ENCODE measurements at places on chromosomes 13 and 19.

DNA sequence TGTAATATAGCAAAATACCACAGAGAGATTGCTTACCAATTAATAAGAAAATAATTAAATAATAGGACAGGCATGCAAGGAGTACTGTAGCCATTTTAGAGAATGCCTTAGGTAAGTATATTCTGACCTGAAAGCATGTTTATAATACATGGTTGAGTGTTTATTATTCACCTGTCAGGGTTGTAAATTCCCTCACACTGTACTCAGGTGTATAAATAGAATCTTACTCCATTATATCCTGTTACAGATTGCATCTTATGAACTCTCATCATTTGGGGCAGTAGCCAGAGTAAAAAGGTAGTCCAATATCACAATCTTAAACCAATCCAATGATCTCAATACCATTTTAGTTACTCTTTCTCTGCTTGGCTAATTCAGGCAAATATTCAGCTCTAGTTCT lies 35.8 kb upstream of the GTF2F2 start:
- DNase-seq = no peak

DNA sequence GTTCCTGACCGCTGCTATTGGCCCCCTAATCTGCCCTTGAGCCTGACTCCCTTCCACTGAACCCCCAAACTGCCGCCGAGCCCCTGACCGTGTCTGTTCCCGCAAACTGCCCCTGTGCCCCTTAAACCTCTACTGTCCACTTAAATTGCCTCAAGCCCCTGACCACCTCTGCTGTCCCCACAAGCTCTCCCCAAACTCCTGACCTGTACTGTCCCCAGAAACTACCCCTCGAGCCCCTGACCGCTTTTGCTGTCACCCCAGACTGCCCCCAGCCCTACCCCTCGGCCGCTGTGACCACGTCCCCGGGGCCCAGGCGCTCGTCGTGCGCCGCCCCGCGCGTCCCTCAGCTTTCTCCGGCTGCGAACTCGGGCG lies 382 bp downstream of the ZNF77 start:
- no peak for DNase-seq

- peak; percentile 75 for DNase-seq
Observed at GRCh38 chr13:25375727-25376358, 4.1 kb downstream of the ATP8A2 start.

DNA sequence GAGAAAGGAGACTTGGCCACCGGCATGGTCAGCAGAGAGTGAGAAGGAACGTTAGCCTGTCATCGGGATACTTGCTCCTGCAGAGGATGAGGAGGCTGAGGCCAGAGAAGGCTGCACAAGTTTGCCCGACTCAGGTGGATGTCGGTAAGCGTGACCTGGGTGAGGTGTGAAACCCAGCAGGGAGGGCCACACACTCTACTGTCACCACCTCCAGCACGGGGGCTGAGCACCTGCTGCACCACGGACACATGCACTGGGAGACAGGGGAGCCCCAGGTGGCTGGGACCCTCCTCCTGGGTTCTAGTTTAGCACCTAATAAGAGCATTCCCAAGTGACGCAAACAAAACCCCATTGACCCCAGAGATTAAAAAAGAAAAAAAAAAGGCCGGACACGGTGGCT lies 17.3 kb downstream of the MLLT1 start:
- no peak for DNase-seq

DNA sequence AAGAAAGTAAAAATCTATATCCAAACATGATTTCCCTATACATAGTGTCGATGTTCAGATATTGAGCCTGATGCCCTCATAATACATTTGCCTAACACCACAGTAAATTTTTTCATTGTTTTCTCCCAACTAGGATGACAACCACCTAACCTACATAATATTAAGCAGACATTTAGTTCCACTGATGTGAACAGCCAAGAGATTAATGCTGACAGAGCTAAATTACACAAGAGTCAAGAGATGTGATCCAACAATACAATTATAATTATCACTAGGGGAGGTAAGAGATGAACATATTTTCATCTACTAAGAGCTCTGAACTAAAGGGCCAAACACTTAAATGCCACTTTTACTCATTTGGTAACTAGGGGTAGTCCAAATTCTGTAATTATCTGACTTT lies 145.9 kb downstream of the DACH1 start:
- DNase-seq = no peak

DNA sequence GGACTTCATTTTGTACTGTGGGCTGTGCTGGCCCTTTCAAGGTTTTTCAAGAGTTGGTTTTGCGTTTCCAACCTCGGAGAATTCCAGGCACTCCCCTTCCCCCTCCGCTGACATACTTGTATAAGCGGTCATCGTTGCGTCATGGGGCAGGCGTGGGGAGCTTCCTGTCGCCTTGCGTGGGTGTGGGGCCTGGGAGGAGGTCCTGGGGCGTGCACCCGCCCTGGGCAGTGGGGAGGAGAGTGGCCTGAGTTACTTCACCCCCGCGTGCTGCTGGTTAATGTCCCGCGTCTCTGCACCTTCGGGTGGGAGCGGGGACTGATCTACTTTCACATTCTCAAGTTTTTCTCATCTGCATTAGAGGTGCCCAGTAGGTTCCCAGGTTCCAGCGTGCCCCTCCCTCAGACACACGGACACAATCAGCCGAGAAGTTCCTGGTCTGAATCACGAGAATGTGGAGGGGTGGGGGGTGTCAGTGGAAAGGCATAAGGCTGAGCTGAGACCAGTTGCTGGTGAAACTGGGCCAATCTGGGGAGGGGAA lies 4.1 kb downstream of the IER2 start:
- peak; percentile 58 for DNase-seq

GRCh38 chr13:24660023-24660741 lies 20.0 kb upstream of the ATP12A start:
- no peak for DNase-seq

GRCh38 chr19:48955308-48955958 lies 758 bp downstream of the BAX start:
- no peak for DNase-seq

DNA sequence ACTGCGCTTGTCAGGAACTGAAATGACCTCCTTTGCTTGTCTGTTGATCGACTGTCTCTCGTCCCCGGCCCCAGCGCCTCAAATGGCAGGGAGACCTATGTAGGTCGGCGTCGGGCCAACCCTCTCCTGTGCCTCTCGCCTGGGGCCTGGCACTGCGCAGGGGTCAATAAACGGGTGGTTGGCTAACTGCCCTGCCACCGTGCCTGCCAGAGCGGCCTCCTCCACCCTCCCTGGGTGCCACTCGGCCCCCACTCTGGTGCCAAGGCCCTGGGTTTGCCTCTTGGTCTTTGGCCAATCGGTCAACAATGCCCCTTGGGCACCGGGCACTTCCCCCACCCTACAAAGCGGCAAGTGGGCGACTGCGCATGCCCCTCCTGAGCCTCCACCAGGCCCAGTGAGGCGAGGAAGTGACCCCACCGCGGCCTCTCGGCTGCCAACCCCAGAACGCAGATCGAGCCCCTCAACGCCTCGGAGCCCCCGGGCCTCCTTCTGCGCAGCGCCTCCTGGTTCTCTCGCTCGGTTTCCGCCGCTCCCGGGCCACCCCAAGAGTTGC lies 1.1 kb downstream of the KEAP1 start:
- peak; percentile 55 for DNase-seq

GRCh38 chr13:66617786-66618185 lies 612.4 kb downstream of the PCDH9 start:
- no peak for DNase-seq

DNA sequence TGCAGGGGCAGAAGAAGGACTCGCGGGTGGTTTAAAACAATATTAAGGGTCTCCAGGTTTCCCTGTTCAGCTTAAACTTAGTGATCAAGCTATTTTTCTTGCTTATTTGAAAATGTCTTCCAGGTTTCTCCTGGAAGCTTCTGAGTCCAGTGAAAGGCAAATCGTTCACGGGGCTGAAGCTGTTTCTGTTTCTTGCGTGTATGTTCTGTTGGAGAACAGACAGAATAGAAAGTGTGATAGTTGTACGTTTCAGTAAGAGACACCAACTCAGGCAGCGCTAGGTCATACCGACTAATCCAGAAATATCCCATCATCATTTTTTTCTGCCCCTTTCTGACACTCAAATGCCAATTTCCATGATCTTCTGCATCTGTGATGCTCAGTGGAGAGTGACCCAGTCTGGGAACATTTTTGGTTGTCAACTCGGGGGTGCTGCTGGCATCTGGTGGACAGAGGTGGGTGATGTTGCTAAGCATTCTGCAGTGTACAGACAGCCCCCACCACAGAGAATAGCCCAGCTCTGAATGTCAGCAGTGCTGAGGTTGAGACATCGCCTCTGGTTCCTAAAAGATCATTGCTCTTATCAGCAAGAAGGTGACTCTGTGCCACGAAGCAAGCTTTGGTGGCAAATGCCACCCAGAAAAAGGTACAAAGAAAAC lies 4.3 kb downstream of the KLF2 start:
- DNase-seq = no peak

DNA sequence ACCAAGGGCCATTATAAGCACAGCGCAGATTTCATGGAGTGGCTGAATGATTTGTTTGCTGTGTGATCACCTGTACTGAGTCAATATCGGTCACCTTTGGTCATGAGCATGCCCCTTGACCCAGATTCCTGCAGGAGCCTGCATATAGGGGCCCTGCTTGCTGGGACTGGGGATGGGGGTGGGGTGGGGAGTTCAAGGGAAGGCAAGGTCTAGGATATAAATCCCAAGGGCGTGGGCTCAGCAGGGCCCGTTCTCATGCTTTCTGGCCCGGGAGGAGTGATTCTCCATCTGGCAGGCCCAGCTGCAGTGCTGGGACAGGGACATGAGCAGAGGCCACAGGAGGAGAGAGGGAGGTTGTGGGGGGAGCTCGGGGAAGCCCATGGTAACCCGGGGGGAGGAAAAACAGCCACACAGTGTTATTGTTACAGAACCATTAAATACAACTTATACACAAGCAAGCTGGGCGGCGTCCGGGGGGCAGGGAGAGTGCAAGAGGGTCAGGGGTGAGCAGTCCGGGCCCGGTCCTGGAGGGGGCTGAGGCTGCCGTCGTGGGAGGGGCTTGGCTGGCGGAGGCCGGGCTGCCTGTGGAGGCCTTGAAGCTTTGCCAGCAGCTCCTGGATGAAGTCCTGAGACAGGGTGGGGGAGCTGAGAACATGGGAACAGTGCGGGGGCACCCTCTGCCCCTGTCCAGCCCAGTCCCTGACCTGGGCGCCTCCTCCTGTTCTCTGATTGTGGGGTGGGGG lies 5.2 kb downstream of the PPP1R14A start:
- DNase-seq = no peak

- no peak for DNase-seq
Observed at GRCh38 chr13:112995395-112996191, 26.6 kb downstream of the MCF2L start.
